ENCODE measurements at places on chromosomes 12 and 14.
A peak's percentile ranks its signal among the peaks of the same experiment; 100 is the strongest.

DNA sequence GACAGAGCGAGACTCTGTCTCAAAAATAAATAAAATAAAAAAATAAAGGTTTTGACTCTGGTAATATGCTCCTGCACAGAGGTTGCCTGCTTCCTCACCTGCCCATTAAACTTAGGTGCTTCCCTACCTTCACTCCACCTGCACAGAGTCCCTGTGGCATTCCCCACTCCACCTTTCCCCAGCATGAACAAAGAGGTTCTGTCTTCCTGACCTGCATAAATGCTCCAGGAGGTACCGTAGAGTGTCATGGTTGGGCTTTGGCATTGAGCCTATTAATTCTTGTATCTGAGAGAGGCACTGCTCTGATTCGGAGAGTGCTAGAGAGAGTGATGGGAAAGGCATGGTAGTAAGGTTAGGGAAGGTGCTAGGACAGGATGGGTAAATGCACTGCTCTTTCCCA is 6.3 kb downstream of the ARHGAP9 start:
- DNase-seq: no peak

- no peak for DNase-seq
Observed at GRCh38 chr14:29900609-29901350, 26.9 kb downstream of the PRKD1 start.

DNA sequence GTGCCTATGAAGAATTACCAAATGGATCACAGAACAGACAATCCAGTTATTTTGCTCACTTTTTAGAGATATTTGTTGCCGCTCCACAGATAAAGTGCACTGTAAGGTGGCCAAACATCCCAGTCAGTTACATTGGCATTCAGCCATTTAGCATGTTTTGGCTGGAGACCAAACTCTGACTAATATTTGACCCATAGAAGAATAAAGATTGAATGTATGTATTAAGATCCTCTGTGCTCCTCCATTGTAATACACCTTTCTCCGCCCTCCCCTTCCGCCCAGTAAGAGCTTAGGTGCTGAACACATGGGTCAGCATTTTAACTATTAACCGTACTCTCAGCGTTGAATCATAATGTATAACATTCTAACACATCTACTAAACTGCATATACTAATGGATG is 163.4 kb downstream of the ANO6 start:
- DNase-seq: no peak

- DNase-seq: peak; percentile 44
Observed at GRCh38 chr12:120013659-120014380, 24.8 kb downstream of the BICDL1 start.

DNA sequence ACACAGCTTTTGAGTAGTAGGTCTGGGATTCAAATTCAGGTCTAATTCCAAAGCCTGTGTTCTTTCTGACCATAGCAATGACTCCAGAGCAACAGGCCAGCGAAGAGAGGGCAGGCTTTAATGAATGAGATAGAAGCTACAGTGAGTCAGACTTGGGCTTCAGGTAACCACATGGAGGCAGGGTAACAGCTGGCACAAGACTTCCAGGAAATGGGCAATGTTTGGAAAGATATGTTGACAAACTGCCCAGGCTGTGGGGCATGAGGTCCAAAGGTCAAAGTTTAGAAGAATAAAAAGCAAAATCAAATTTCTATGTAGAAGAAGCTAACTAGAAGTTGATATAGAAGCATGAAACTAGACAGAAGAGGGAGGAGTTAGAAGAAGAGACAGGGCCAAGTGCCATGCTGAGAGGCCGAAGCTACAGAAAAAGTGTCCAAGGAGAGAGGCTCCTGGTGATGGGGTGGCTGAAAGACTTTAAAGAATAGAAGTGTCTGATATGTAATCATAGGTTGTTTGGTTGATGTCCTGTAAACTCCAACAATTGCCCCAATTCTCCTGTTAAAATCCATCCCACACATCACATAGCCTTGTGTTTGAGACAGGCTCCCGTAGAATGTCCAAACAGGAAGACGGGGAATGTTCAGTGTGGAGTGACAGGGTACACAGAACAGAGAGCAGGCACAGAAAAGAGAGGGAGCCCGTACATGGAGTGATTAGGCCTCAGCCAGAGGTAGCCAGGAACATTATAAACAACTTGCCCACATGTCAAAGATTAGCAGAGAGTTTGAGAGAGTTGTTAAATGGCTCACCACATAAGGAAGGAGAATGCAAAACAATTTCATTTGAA is 384.7 kb downstream of the CCDC91 start:
- DNase-seq: no peak

GRCh38 chr14:58808828-58809227 is 171.1 kb downstream of the DACT1 start:
- DNase-seq: no peak

DNA sequence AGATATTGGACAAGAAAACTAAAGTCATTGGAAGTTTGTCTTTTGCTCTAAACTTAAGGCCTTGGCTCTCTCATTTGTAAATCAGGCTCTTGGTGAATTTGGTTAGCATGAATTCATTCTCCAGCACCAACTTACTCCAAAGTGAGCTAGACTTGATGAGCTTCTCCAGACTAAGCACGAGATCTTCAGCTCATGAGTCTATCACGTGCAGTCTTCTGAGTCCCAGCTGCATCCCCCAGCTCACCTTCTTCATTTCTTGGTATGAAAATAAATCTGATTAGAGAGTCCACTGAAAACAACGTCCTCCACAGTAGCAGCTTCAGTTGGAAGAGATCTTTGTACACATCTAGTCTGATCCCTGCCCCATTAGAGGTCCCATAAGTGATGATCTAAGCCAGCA is 52.5 kb upstream of the DDX11 start:
- no peak for DNase-seq

- DNase-seq: peak; percentile 81
Observed at GRCh38 chr12:124466216-124467128, 100.9 kb downstream of the NCOR2 start.

GRCh38 chr12:123621619-123622530 is 11.6 kb downstream of the EIF2B1 start:
- DNase-seq: no peak

DNA sequence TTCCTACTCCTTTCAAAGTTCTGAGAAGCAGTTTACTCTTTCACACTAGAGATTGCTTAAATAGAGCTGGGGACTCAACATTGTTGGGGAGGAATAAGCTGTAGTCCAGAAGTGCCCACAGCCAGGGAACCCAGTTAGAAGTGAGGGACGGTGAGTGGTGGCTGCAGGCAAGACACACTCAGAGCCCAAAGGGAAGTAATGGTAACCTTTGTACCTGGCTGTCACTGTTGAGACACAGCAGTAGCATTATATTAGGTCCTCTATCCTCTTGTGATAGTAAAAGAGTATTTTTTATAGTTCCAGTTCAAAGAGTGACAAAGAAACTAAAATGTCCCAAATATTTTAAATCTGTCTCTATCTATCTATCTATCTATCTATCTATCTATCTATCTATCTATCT is 263.3 kb downstream of the TTC6 start:
- DNase-seq: no peak

DNA sequence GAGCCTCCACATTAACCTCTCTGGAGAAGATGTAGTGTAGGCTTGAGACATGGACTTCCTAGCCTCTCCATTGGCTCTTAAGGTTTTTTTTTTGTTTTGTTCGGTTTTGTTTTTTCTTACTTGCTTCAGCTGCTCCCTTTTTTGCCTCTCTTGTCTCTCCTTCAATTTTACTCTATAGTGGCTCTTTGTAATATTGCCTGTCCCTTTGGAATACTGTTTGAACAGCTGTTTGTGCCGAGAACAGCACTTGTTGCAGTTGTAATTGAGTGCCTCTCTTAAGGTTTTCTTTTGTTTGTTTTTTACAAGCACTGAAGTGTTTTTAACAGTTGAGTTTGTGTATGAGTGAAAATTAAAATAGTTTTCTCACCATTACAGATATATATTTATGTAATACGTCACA is 567.7 kb downstream of the LRFN5 start:
- no peak for DNase-seq

DNA sequence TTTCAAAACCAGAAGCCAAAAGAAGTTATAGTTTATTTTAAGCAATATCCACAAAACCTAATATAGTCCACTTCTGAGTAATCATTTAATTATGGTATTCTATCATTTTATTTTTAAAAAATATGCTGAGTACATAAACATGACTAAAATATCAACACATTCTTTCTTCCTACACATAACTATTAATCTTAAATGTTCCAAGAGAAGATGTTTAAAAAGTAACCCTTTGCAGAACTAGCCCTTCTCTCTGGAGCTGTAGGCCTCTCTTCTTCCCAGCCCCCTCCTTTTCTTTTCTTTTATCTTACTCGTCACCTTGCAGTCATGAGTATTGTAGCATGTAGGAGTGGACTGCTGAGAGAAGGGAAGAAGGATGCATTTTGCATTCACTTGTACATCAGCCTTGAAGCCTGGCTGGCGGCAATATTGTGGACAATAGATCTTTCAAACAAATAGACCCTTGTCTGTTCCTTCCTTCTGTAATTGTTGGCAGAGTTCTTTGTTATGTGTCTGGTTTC is 941.9 kb downstream of the NRXN3 start:
- no peak for DNase-seq

DNA sequence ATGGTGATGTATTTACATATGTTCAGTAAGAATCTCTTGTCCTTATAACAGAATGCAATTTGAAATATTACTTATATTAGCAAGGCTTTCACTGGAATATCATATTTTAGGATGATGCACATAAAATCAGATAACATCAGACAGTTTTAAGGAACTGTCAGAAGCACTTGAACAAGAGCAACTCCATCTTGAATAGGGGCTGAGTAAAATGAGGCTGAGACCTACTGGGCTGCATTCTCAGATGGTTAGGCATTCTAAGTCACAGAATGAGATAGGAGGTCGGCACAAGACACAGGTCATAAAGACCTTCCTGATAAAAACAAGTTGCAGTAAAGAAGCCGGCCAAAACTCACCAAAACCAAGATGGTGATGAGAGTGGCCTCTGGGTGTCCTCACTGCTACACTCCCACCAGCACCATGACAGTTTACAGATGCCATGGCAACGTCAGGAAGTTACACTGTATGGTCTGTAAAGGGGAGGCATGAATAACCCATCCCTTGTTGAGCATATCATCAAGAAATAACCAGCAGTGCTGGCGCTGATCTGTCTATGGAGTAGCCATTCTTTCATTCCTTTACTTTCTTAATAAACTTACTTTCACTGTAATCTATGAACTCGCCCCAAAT is 27.6 kb upstream of the ETV6 start:
- DNase-seq: no peak

GRCh38 chr12:69052613-69053408 is 119.8 kb upstream of the CPM start:
- DNase-seq: no peak

- no peak for DNase-seq
Observed at GRCh38 chr12:69442894-69443293, 27.3 kb upstream of the FRS2 start.

- no peak for DNase-seq
Observed at GRCh38 chr12:124655698-124656516, 88.5 kb upstream of the NCOR2 start.

GRCh38 chr12:116204169-116204568 is 73.3 kb downstream of the MED13L start:
- no peak for DNase-seq

DNA sequence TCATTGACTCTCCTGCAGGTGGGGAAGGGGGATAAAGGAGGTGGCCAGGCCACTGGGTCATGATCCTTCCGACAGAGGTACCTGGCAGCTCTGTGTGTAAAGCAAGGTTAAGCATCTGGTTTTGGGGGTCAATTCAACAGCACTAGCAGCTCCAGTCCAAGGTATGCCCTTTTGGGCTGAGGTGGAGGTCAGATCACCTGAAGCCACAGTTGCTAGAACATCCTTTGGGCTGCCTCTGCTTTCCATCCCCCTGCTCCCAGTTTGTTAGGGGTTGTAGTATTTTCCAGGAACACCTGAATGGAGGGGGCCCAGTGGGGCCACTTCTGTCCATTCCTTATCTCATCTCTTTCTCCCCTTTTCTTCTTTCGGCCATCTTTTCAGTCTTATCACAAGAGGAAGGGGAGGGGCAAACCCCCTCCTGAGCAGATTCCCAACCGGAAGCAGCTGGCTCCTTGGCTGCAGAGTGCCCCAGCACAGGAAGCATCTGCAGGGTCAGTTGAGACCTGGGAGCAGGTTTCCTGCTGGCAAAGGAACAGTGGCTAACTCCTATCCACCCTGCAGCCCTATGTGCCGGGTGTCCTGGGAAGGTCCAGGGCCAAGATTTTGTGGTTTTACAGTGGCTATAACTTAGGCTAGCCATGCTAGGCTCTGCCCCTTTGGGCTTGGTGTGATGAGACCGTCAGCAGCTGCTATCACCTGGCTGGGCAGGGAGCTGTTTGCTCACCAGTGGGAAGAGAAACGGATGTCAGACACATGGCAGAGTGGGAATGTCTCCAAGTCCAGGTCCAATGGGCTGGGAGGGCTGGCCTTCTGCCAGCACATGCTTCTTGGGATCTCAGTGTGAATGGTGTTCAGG is 40.2 kb downstream of the SH2B3 start:
- DNase-seq: no peak

DNA sequence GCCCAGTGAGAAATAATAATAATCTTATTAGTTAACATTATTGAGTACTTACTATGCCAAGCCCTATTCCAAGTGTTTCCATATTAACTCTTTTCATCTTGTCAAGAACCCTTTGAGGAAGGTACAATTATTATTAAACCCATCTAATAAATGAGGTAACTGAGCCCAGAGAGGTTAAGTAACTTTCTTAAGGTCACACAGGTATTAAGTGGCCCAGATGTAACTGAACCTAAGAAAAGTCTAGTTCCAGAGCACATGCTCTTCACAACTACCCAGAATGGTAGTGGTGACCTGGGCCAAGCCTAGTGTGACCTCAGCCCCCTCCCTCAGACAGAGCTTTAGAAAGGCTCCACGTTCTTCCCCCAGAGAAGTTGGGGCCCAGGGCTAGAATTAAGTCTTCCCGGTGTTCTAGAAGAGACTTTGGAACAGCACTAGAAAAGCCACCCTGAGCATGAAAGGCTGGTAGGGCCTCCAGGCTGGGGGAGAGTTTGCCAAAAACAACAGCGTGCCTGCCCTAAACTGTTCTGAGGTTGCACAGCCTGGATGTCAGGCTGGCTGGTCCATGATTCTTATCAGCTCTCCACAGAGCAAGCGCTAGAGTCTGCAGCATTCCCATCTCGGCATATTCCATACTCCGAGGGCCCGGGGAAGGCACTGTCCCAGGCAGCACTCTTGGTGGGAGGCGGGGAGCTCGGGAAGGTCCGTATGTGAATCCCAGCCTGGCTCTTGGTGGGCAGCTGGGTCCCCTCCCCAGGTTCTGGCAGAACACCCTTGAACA is 41.3 kb upstream of the CTDSP2 start:
- no peak for DNase-seq
